SJCRH30 (cell line): ENCODE measurements at places on chromosomes 6 and 20. TPM values are rescaled to one million over a fixed set of nuclear protein-coding genes. Genes with fewer than 3 reads are reported as not detected.

Gene SLC22A2
- 0.02 TPM in 1 of 2 replicates, not detected in the other for total RNA-seq

Gene DNAH8
- total RNA-seq = under 0.01 and 0.03 TPM in 2 replicates

Gene RNF182
- 0.10 and 0.20 TPM in 2 replicates for total RNA-seq

Gene KPNA5
- 11.6 and 11.9 TPM in 2 replicates for total RNA-seq

Gene BMP5
- 61.2 and 72.3 TPM in 2 replicates for total RNA-seq

- DNase-seq = no peak
- peak overlapping the region; percentile 87 for H3K4me3 ChIP-seq
- no peaks in the 10 kb centered on the region for H3K27me3 ChIP-seq
- H3K4me1 ChIP-seq = no peaks in the 10 kb centered on the region; the same call in 1 of the 2 replicates
- no peak overlapping the region for H3K27ac ChIP-seq
- no peaks in the 10 kb centered on the region for H3K36me3 ChIP-seq
Observed at GRCh38 chr20:23636182-23636907, 1.4 kb downstream of the CST3 start.

GRCh38 chr6:5446362-5447075 is 185.2 kb downstream of the FARS2 start:
- no peak overlapping the region for H3K27ac ChIP-seq
- H3K36me3 ChIP-seq = no peaks in the 10 kb centered on the region
- no peak overlapping the region for H3K4me3 ChIP-seq
- H3K27me3 ChIP-seq = no peaks in the 10 kb centered on the region
- no peaks in the 10 kb centered on the region; the same call in 1 of the 2 replicates for H3K4me1 ChIP-seq

GRCh38 chr6:37008484-37009465 is 3.3 kb downstream of the FGD2 start:
- no peak overlapping the region for H3K27ac ChIP-seq
- H3K27me3 ChIP-seq = no peaks in the 10 kb centered on the region
- no peak for DNase-seq
- H3K4me3 ChIP-seq = no peak overlapping the region
- no peaks in the 10 kb centered on the region for H3K36me3 ChIP-seq

DNA sequence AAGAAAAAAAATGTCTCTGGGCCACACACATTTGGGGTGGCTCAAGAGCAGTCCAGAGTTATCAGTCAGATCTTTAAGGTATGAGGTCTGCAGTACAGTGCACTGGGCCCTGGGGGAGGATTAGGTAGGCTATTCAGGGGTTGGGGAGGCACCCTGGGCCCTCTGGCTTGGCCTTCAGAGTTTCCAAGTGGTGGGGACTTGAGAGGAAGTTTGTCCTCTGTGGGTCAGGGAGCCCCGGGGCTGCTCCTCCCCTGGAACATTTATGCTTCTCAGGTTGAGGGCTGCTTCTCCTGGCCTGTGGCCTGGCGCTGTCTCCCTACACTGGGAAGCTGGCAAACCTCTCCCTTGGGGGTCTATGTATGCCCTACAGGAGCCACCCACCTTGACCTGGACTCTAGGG is 46.0 kb downstream of the PTK7 start:
- peak overlapping the region; percentile 79 for H3K27ac ChIP-seq
- H3K27me3 ChIP-seq = no peaks in the 10 kb centered on the region
- no peaks in the 10 kb centered on the region for H3K36me3 ChIP-seq
- no peak for DNase-seq
- no peak overlapping the region for H3K4me3 ChIP-seq

DNA sequence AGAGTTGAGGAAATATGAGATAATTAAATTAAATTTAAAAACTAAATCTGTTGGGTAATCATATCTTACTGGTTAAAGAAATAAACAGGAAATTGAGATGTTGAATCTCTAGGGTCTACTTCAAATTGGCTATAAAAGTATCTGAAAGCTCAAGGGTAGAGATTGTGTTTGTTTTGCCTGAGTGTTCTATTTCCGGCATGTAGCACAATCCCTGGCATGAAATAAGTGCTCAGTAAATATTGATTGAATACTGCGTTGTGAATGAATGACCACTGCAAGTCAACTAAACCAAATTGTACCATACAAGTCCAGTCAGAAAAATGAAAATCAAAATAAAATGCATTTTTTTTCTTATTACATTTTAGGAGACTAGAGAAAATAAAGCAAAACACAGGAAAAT is 709.8 kb downstream of the EPM2A start:
- H3K27me3 ChIP-seq = 0 out of 2 replicates have a peak, but pooled peaks cover 4% of the 10 kb centered on the region
- H3K4me3 ChIP-seq = no peak overlapping the region
- H3K36me3 ChIP-seq = no peaks in the 10 kb centered on the region
- H3K27ac ChIP-seq = no peak overlapping the region
- no peaks in the 10 kb centered on the region for H3K4me1 ChIP-seq

DNA sequence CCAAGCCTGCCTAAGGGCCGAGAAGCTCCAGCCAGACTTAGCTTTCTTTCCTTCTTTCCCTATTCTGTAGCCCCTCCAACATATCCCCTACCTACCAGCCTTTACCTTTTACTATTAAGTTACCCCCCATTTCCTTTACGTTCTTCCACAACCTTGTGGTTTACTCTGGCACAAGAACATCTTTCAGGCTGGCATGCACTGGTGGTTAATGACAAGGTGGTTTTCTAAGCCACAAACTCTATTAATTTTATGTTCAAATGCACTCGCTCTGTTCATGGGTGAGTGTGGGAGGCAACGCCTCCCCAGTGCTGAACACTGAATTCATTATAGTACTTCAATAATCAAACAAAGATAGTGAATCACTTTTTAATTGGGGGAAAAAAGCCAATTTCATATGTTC is 64.4 kb downstream of the TRERF1 start:
- H3K36me3 ChIP-seq = no peaks in the 10 kb centered on the region
- DNase-seq = no peak
- H3K27ac ChIP-seq = no peak overlapping the region
- no peaks in the 10 kb centered on the region for H3K4me1 ChIP-seq

DNA sequence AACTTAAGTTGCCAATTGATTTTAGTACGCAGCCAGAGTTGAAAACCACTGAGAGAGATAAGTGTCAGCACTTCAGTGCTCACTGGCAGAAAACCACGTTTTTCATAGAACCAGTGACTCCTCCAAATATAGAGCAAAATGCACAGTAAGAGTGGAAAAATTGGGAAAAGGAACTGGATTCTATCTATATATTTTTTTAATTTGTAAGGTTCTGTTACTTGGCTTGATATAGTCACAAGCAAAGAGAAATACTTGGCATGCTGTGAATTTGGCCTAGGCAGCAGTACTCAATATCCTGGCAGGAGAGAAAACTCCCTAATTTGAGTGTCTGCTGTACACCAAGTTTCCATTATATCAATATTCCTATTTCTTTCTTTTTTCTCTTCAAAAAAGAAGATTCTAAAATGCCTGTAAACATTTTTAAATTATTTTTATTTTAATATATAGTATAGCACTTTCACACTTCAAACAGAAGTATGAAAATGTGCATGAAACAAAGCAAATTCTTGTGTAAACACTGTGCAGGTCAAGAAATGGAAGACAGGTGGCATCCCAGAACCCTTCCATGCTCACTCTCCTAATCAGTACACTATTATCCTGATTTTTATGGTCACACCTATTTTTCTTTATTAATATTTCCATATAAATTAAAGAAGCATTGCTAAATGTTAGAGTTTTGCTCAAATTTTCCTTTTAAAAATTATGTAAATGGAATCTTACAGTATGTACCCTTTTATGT is 561.8 kb upstream of the RNF217 start:
- no peaks in the 10 kb centered on the region for H3K27me3 ChIP-seq
- no peak overlapping the region for H3K27ac ChIP-seq
- no peak overlapping the region for H3K4me3 ChIP-seq

DNA sequence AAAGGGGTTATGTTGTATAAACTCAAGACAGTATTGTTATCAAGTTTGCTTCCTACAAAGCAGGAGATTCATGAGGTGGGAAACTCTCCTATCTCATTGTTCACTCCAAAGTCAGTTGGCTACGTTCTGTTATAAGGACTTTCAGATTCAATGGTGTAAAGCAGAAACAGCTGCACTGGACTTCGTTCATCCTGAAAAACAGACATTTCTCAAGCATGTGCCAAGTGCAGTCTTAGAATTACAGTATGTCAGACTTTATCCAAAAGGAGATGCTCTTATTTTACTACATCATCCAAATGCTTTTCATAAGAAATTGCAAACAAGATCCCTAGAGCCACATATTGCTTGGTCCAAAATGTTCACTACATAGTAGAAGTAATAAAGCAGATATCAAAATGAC is 14.9 kb downstream of the COL21A1 start:
- no peak overlapping the region for H3K27ac ChIP-seq
- no peaks in the 10 kb centered on the region for H3K36me3 ChIP-seq
- H3K4me3 ChIP-seq = no peak overlapping the region
- H3K4me1 ChIP-seq = no peaks in the 10 kb centered on the region; the same call in 1 of the 2 replicates
- H3K27me3 ChIP-seq = no peaks in the 10 kb centered on the region

GRCh38 chr20:45020236-45020886 is 54.0 kb downstream of the STK4 start:
- DNase-seq = no peak
- no peaks in the 10 kb centered on the region for H3K4me1 ChIP-seq
- H3K4me3 ChIP-seq = no peak overlapping the region
- H3K27me3 ChIP-seq = no peaks in the 10 kb centered on the region
- H3K27ac ChIP-seq = no peak overlapping the region

- 0 out of 2 replicates have a peak, but pooled peaks cover 5% of the 10 kb centered on the region for H3K27me3 ChIP-seq
- H3K4me1 ChIP-seq = no peaks in the 10 kb centered on the region
- no peak overlapping the region for H3K27ac ChIP-seq
- H3K4me3 ChIP-seq = no peak overlapping the region
Observed at GRCh38 chr20:1185790-1186334, 1.1 kb upstream of the TMEM74B start.

DNA sequence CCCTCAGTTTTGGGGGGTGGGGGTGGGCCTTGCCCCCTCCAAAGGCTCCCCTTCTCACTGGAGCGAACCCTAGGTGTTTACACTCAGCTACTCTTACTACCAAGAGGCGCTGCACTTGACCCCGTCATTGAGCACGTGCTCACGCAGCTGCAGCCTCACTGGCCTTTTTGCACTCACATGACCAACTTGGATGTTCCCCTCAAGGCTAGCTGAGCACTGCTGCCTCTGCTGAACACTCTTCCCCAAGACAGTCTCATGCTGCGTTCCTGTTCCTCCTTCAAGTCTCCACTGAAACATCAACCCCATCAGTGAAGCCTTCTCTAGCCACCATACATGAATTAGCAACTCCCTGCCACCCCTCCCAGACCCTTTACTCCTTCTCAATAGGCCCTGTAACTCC is 4.0 kb downstream of the SOD2 start:
- H3K27ac ChIP-seq = no peak overlapping the region
- H3K36me3 ChIP-seq = peaks cover 36% of the 10 kb centered on the region
- H3K27me3 ChIP-seq = no peaks in the 10 kb centered on the region
- peaks cover 3% of the 10 kb centered on the region; the same call in 1 of the 2 replicates for H3K4me1 ChIP-seq
- no peak overlapping the region for H3K4me3 ChIP-seq
- no peak for DNase-seq

DNA sequence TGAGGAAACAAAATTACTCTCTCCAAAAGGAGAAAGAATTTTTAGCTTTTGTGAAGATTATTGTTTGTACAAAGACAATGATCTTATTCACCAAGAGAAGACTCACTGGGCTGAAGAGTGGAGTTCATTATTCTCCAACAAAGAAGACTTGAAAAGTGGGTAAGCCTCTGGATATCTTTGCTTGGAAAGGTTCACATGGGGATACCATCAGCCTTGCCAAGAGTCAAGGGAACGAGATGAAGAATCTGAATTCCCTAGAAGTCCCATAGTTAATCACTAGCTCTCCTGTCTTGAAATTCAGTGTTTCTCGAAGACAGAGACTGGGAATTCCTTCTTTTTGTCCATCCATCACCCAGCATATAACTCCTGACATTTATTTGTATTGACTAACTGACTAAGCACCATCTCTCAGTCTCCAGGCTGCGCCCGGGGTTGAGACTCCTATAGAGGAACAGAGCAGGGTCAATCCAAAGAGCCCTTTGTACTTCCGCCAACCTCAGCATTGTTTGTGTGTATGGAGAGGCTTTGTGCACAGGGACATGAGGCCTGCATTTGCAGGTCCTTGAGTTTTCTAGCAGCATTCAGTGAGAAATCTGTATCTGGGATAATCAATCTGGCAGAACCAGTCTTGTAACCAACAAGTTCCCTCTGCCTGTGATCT is 461.9 kb downstream of the KIF16B start:
- no peak overlapping the region for H3K27ac ChIP-seq
- no peaks in the 10 kb centered on the region for H3K4me1 ChIP-seq
- no peak for DNase-seq
- no peaks in the 10 kb centered on the region for H3K27me3 ChIP-seq
- H3K4me3 ChIP-seq = no peak overlapping the region
- H3K36me3 ChIP-seq = no peaks in the 10 kb centered on the region

DNA sequence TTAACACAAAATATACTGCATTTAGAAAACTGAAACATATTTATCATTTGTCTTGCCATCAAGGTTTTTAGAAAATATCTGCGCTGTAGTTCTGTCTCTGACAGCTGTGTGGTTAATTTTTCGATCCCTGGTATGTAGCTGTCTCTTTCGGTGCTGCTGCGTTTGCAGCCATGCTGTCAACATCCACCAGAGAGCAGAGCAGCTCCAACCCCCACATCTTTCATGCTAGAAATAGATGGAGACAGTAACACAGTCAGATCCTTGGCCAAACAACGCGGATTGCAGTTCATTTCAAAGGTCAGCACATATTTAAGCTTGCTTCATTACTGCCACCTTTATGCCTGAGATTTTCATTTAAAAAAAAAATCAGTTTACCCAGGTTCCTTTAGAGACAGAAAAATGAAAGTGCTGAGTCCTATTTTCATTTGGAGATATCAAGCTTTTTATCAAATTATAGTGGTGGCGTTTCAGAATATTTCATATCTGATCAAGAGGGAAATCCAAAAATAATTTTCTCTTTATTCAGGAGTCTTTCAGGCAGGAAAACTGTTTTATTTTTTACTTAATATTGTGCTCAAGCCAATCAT is 157.7 kb upstream of the MMS22L start:
- H3K27me3 ChIP-seq = no peaks in the 10 kb centered on the region
- H3K27ac ChIP-seq = no peak overlapping the region
- H3K4me1 ChIP-seq = no peaks in the 10 kb centered on the region
- no peak overlapping the region for H3K4me3 ChIP-seq
- DNase-seq = peak; percentile 44

- H3K36me3 ChIP-seq = no peaks in the 10 kb centered on the region
- H3K27ac ChIP-seq = peak overlapping the region; percentile 82
- H3K4me3 ChIP-seq = peak overlapping the region; percentile 60
- peak; percentile 87 for DNase-seq
Observed at GRCh38 chr6:152380351-152380767, 256.8 kb downstream of the SYNE1 start.

DNA sequence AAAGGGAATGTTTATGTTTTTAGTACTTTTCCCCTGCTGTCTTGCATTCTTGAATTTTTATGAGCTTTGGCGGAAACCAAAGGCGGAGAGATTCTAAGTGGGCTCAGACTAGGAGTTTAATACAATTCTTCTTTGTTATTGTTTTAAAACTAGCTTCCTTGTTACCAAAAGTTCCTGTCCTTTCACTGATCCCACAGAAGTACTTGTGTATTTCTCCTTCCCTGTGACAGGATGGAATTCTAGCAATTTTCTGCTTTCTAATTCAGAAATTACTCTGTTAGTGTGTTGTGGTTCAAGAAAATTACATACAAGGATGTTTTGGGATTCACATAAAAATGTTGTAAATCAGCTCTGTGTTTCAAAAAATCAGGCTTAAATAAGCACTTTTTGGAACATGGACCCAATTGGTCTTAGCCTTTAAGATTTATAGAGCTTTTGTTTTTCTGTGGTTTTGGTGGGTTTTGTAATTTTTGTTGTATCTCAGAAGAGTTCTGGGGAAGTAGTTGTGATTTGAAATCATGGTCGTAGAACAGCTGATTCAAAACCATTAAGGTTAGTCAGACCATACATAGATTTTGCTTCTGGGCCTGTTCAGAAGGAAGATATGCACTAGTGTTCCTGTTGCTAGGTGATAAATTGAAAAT is 17.6 kb upstream of the CTAGE9 start:
- no peaks in the 10 kb centered on the region for H3K36me3 ChIP-seq
- no peaks in the 10 kb centered on the region for H3K4me1 ChIP-seq
- no peaks in the 10 kb centered on the region for H3K27me3 ChIP-seq
- DNase-seq = no peak
- no peak overlapping the region for H3K27ac ChIP-seq
- no peak overlapping the region for H3K4me3 ChIP-seq
